ENCODE measurements at places on chromosomes 3 and 15.

DNA sequence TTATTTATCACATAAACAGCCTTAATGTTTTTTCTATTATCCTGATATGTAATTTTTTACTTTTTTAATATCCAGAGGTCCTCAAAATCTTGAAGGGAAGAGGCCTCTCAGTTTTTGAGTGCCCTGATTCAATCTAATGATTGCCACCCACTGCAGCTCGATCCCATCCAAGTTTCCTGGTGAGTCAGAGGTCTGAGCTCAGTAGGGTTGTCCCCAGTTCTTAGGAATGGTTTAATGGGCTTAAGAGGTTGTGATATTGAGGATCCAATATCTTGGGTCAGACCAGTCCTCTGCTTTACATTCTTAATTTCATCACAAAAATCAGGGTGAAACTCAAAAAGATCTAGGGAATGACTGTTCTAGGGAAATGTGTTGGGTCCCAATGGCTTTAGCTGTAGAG lies 238.5 kb downstream of the NSUN3 start:
- no peak for DNase-seq

GRCh38 chr15:76976572-76977270 lies 18.2 kb upstream of the PSTPIP1 start:
- DNase-seq = no peak

- DNase-seq = no peak
Measured at GRCh38 chr15:69813881-69814280, 283.8 kb downstream of the TLE3 start.

DNA sequence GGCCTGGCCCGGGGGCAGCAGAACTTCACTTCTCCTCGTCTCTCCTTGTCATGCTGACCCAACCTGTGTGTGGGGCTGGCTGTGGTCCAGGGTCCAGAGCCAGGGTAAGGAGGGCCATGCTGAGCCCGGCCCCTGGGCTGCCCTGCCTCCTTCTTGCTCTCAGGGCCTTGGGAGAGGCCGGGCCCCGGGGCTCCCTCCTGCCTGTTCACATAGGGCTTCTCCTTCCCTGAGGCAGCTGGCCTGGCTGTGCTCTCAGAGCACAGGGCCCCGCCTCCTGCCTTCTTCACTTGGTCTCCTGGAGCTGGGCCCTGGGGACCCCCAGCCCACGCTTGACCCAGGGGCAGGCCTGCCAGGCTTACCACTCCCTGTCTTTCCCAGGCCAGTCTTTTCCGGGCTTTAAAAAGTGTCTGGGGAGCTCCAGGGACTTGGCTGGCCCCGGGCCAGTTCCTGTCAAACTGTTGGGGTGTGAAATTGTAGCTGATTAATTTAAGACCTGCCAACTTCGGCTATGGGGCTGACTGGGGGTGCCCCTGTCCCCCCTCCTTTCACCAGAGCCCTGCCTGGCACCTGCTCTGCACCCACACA lies 11.8 kb downstream of the PLXNA1 start:
- no peak for DNase-seq

GRCh38 chr15:80260551-80260950 lies 8.5 kb upstream of the CTXND1 start:
- DNase-seq = no peak

Measured in central memory CD4-positive, alpha-beta T cell (primary cell).